Cardiac septum (tissue), 1 donor: ENCODE measurements at places on chromosomes 2 and 18.

GRCh38 chr2:105262651-105263091 lies 21.1 kb downstream of the GPR45 start:
- DNase-seq, result no peak

DNA sequence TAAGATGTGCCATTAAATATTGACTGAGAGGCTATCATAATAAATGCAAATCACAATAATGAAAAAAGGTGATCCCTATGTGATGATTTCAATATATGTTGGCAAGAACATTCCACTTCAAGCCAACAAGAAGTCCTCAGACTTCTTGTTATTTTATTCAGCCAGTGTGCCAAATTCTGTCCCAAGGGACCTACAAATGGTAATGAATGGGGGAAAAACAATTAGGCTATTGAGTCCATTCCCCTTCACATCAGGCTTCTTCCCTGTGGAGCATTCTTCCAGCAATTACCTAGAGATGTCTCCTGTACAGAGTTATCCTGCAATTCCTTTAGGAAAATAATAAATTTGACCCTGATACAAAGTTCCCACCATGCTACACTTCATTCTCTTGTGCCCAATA lies 144.4 kb downstream of the PIEZO2 start:
- DNase-seq, result no peak

DNA sequence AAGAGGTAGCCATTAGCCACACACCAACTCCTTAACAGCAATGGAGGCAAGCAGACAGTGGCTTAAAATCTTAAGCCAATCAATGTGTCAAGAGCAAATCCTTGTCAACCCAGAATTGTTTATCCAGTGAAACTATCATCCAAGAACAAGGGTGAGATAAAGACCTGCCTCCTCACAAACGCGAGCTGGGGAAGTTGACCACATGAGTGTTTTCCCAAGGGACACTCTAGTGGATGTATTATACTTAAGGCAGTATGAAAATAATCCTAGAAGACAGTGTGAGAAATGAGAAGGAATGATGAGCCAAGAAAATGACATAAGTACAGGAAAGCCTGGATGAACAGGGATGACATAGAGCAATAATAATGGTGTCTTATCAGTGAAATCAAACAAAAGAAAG lies 209.6 kb downstream of the TWIST2 start:
- no peak for DNase-seq

GRCh38 chr2:189210250-189211087 lies 30.9 kb upstream of the COL5A2 start:
- DNase-seq, result no peak

- peak; percentile 92 for DNase-seq
Observed at GRCh38 chr2:102020596-102021170, 28.9 kb downstream of the IL1R2 start.

GRCh38 chr18:31661965-31662364 lies 22.4 kb downstream of the B4GALT6 start:
- no peak for DNase-seq

GRCh38 chr18:63106727-63107126 lies 212.8 kb downstream of the BCL2 start:
- DNase-seq, result no peak

GRCh38 chr2:151251012-151251411 lies 10.7 kb downstream of the RBM43 start:
- no peak for DNase-seq

- DNase-seq, result no peak
Observed at GRCh38 chr2:84846041-84846663, 34.7 kb downstream of the TRABD2A start.

GRCh38 chr2:80256782-80257167 lies 47.8 kb downstream of the LRRTM1 start:
- DNase-seq, result no peak

DNA sequence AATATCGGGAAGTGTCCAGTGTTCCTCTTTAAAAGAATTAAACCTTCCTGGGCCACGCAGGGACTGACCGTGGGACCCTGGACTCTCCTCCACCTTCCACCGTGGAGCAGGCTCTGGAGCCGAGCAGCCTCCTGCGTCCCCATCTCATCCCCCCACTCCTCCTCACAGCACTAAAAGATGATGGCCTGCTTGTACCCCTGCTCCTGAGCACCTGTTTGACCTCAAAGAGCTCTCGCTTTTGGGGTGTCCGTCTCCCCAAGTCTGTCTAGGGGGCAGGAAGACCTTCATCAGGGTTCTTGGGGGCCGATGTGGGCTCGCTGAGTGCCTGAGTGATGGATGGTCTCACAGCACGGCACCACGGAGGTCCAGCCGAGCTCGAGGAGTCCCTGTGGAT lies 1.2 kb upstream of the SDC1 start:
- no peak for DNase-seq

DNA sequence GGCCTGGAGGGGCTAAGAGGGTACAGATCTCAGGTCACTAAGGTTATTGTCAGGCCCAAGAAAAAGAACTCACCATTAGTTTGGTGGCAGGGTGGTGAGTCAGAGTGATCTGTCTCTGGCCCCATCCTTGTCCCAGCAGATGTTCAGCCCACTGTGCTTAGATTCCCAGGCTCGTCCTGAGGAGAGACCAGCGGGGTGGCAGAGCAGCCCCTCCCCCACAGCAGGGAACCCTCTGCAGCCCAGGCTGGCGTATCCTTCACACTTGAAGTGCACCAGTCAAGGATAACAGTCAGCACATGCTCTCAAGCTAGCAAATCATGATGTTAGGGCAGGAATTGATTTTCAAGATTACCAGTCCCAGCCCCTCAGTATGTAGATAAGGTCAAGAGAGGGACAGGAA lies 43.1 kb downstream of the TMEM185B start:
- DNase-seq, result no peak

DNA sequence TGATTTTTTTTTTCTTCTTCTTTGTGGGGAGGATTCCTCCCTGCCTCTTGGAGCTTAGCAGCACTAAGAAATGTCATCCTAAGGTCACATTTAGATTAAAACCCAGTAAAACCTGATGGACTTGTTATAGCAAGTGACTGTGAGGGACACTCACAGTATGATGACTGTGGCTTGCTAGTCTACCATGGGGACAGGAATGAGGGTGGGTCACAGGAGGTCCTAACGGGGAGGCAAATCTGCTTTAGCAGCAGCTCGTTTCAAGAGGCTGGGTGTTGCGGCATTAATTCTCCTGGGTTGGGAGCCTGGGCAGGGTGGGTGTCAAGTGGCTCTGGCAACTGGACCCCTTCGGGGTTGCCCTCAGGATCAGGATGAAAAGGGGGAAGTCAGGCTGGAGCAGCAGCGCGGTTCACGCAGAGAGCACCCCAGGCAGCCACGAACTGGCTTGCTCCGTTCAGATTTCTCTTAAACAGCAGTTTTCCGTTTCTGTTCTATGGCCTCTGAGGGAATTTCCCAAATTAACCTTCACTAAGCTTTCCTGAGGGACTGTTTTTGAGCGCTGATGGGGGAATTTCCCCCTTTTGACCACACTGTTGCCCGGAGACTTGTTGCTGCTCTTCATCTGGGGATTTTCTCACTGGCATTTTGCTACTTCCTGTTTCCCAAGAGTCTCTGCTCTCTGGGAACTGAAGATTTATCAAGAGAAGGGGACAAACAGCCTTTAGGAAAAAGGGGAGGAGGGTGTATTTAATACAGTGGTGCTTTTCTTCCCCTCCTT lies 59.8 kb upstream of the PELI1 start:
- DNase-seq, result peak; percentile 82

- DNase-seq, result peak; percentile 31
Observed at GRCh38 chr2:237497838-237498186, 10.8 kb downstream of the MLPH start.

GRCh38 chr18:68893354-68893753 lies 95.5 kb downstream of the CCDC102B start:
- DNase-seq, result no peak

GRCh38 chr2:238287737-238288649 lies at the start of gene PER2:
PER2 (minus strand) TSS chr2:238288610; CDS start chr2:238277936, 10,674 bp downstream.
- no peak for DNase-seq

DNA sequence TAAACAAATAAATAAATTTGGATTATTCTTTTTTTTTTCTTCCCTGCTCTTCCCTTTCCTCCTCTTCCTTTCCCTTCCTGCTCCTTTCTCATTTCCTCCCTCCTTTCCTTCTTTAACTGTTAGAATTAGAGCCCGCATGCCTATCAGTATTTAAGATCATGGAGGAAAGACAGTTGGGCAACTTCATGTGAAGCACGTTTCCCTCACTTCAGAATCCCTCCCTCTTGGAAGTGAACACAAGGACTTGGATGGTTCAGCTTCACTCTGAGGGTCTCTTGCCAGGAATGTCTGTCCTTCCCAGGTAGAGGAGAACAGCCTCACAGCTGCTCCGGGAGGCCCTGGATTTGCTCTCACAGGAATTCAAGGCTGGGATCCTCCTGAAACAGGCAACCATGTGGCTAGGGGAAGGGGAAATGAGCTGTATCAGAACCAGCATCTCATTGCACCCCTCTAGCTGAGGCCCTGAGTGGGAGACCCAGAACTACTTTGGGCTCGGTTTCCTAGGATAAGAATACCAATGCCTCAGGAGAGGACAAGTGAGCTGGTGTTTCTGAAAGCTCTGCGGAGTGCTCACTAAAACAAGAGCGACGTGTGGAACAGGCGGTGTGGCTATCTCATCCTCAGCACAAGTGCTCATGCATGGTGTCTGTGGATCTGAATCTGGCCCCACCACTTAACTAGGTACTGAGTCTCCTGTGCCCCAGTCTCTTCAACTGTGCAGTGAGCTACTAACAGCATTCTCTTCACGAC lies 230.5 kb downstream of the MYCN start:
- DNase-seq, result no peak

- DNase-seq, result no peak
Observed at GRCh38 chr18:6876641-6877041, 147.1 kb downstream of the ARHGAP28 start.

GRCh38 chr2:200749631-200750322 lies 61.9 kb upstream of the BZW1 start:
- no peak for DNase-seq

DNA sequence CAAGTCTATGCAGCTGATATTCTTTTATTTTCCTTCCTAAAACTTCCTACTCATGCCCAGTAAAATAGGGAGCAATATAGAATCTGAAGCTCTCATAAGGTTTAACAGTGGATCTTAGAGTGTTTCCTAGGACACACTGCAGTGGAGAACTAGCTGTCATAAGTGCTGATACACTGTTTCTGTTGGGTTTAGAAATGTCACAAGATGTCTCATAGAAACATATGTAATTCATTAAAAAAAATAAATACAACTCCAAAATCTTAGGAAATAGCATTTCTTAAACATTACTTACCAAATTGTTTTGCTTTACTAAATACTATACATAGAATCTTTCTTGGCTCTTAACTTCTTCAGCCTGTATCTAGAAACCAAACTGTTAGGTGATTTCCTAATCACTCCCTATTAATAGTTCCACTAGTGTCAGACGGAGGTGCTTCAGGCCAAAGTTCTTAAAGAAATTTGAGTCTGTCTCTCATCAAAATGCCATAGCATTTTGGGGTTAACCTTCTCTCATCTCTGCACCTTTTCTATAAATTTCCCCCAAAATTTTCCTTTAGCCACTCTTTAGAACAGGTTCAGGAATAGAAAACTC lies 93.7 kb downstream of the CERKL start:
- DNase-seq, result no peak

DNA sequence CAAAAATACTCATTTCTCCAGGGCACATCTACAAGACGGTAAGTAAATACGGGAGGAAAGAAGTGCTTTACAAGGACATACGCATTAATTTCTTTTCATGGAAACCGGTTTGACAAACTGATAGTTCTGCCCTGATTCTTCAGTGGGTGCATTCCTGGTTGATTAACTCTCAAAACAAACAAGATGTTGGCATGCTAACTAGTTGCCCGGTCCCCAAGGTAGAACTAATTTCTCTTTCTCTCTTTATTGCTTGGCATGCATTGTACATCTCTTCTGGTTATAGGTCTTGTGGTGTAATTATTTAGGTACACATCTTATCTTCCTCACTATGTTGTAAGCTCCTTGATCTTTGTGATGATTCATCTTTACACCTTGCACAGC lies 46.9 kb upstream of the SPATS2L start:
- no peak for DNase-seq
